ENCODE measurements at places on chromosomes 11 and 22.

DNA sequence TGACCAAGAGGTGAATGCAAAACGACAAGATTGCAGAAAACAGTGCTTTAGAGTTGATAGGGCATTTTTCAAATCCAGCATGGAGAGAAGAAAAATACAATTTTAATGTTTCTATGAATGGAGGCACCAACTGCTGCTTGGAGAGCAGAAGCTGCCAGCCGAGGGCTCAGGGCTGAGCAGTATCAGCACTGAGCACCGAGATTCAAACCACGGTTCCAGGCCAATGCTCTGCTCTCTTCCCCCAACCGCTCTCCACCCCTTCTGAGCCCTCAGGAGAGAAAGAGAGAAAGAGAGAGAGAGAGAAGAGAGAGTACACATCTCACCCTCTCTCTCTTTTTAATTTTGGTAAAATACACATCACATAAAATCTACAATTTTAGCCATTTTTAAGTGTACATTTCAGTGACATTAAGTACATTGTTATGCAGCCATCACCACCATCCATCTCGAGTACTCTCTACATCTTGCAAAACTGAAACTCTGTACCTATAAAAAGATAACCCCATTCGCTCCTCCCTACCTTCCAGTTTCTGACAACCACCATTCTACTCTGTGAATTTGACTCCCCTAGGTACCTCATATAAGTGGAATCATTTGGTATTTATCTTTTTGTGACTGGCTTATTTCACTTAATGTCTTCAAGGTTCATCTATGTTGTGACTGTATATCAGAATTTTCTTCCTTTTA is 333.3 kb downstream of the MIAT start:
- DNase-seq, result no peak

DNA sequence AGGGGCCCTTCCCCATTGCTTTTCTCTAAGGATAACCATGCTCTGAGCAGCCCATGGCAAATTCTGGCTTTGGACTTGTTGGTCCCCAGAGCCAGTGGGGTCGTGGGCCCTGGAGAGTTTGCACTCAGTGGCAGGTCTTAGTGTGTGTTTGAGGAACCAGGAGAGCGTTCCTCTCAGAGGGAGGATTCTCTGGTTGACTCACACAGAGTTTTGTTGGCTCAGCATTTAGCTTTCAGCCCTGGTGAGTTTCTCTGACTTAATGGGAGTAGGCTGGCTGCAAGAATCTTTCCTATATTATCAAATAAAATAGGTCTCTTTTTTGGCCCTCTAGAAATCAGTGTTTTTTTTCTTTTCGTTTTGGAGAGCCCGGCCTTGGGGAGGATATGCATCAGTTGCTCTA is 20.9 kb downstream of the ST14 start:
- no peak for DNase-seq

GRCh38 chr11:61588728-61589191 is 7.9 kb upstream of the SYT7 start:
- DNase-seq, result no peak

DNA sequence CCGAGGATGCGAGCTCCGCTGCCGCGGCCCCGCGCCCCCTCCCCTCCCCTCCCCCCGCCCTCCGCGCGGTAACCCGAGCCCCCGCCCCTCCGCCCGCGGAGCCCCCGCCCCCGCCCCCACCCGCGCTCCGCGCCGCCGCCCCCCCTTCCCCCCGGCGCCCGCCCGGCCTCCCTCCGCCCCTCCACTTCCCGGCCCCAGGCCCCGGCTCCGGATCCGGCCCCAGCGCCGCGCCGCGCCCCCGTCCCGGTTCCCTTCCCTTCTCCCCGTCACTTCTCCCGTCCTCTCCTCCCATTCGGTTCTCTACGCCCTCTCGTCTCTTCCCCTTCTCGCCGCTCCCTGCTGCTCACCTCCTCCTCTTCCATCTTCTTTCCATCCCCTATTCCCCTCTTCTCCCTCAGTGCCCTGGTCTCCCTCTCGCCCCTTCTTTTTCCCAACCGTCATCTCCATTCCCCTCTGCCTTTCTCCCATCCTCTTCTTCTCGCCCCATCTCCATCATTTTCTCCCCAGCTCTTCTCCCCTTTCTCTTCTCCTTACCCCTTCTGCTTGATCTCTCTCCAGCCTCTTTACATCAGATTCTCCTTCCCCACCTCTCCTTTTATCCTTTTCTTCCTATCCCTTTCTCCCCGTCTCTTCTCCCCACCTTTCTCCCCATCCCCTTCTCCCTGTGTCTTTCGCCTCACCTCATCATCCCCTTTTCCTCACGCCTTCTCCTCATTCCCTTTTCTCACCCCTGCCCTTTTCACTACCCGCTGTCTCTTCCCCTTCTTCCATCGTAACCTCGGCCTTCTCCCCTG is at the start of gene DCHS1:
TSS of gene DCHS1 (minus strand) at position 20 of the 794 bp plus-strand sequence. CDS start 14,196 bp downstream, outside the sequence.
- DNase-seq, result no peak

DNA sequence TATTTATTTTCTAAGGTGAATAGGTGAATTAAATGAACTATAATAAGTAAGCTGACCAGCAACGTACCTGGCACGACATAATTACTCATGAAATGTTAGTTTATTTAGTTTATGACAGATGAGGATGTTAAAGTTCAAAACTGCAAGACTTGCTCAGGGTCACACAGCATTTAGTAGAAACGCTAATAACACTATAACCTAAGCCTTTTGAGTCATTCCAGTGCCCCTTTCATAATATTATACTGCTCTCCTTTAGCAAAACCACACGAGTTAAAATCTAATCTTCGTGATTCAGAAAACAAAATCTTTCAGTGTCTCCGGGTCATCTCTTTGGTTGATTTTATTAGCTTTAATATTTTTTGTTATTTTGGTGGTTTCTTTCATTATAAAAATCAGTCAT is 39.6 kb downstream of the BTBD10 start:
- DNase-seq, result no peak

DNA sequence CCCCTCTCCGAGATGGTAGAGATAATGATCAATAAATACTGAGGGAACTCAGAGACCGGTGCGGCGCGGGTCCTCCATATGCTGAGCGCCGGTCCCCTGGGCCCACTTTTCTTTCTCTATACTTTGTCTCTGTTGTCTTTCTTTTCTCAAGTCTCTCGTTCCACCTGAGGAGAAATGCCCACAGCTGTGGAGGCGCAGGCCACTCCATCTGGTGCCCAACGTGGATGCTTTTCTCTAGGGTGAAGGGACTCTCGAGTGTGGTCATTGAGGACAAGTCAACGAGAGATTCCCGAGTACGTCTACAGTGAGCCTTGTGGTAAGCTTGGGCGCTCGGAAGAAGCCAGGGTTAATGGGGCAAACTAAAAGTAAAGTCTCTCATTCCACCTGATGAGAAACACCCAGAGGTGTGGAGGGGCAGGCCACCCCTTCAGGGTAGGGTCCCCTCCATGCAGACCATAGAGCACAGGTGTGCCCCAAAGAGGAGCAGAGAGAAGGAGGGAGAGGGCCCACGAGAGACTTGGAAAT is 43.2 kb downstream of the IGLL1 start:
- no peak for DNase-seq

DNA sequence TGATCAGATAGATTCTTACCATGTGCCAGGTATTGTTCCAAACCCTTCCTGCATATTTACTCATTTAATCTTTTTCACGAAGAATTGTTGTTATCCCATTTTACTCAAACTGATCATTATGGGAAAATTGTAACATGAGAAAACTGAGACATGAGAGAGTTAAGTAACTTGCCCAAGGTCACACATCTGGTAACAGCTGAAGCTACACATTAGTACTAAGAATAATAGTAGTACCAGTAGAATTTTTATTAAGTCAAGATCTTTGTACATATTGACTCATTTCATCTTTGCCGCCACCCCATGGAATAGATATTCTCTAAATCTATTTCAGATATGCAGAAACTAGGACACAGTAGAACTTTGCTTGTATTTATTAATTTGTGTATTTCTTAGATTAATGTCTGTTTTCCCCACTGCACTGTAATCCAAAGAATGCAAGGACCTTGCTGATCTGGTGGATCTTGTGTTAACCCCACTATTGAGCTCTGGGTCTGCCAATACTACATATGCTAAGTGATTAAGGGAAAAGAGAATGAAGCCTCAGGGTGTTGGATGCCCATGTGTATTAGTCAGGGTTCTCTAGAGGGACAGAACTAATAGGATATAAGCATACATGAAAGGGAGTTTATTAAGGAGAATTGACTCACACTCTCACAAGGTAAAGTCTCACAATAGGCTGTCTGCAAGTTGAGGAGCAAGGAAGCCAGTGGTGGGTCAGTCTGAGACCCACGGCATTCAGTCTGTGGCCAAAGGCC is 72.8 kb downstream of the PARVA start:
- no peak for DNase-seq

- DNase-seq, result no peak
These were observed 613.8 kb upstream of the TENM4 start for GRCh38 chr11:80054582-80055165.

GRCh38 chr11:131923309-131923708 is 552.9 kb downstream of the NTM start:
- DNase-seq, result no peak

- DNase-seq, result no peak
These were observed 70.4 kb downstream of the IGLL1 start for GRCh38 chr22:23509571-23510302.

DNA sequence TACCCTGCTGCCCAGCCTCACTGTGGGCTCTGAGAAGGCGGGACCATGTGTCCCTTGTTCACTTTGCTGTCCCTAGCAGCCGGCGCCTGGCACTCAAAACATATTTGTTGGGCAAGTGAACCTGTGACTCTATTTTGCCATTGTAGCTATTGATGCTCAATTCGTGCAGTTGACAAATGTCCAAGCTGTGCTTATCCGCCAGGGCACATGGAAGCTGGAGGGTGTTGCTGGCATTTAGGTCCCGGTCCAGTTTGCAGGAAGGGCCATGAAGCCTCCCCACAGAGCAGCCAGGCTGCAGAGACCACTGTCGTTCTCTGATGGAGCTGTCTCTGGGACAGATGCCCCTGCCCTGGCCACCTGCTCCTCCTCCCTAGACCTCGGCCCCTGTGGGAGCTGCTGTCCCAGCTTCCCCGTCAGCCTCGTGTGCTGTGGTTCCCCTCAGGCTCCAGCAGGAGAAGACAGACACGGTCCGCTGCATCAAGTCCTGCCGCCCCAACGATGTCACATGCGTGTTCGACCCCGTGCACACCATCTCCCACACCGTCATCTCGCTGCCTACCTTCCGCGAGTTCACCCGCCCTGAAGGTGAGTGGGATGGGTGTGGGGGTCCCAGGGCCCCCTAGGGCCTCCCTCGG is 71.5 kb downstream of the FBLN1 start:
- DNase-seq, result no peak

DNA sequence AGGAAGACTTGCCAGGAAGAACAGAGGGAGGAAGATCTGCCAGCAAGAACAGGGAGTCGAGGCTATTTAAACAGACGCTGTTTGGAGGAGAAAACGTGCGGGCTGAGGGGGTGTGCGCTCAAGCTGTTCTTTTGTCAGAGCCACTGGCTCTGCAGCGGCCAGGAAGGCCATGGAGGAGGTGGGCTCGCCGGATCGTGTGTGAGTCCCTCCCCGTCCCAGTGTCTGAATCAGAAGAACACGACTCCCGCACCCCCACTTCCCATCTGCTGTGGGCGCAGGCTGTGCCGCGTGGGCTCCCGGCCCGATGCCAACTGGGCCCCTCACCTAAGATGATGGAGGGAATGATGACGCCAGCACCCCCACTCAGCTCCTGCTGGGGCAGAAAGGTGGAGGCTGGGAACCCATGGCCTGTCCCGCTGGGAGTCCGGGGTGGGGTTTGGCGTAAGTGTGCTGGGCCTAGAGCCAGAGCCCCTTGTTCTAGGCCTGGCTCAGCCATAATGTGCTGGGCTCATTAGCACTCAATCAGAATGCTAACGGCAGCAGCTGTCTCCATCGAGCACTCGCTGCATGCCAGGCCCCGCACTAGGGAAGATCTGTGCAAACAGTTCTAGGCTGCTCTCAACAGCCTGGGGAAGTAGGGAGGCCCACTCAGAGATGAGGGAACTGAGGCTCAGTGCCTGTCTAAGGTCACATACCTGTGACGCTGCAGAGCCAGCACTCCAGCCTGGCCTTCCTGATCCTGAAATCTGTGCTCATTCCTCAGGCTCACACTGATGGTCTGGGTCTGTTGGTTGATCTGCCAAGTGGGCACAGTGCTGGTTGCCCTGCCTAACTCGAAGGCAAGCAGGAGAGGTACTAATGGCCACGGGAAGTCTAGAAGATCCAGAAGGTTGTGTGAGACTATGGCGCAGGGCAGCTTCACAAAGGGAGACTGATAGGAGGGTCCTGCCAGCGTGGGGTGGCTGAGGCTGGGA is 11.5 kb downstream of the NPTXR start:
- no peak for DNase-seq

GRCh38 chr11:13313005-13313819 is 35.6 kb downstream of the BMAL1 start:
- no peak for DNase-seq

DNA sequence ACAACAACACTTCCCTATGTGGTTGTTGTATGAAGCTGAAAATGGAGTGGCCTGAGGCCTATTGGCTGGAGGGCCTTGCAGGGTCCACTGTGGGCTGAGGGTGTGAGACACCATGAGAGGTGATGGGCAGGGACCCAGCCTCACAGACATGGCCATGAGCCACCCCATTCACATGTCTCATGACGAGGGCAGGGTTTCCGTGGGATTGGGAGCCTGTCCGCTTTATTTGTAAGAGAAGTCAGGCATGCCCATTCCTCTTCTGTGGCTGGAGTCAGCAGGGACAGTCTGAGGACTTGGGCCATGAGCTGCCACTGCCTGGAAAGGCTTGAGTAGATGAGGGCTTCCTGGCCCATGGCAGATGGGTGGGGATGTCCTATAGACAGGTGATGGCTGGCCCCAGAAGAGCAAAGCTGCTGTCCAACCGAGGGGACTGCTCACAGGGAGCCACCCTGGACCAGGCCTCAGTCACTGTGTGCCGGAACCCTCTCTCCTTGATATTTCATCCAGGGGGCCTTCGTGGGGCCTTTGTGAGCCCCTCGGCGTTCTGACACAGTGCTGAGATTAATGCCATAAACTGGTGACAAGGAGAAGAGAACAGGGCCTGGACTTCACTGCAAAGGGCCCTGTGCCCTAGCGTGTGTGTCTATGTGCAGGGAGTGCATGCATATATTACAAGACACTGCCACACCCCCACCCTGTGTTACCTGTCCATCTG is 971.9 kb downstream of the BRD1 start:
- DNase-seq, result no peak

GRCh38 chr22:37905534-37906363 is at the start of gene MICALL1:
TSS of gene MICALL1 (plus strand) at chr22:37906297. CDS start at chr22:37906423, 126 bp downstream.
- peak; percentile 59 for DNase-seq

GRCh38 chr11:78319453-78319955 is 98.1 kb downstream of the GAB2 start:
- DNase-seq, result no peak

Data from activated CD4-positive, alpha-beta T cell treated with anti-CD3 and anti-CD28 coated beads, Interleukin-2, amount 10 ng/mL, durations not matched to agents 7 days and 5 days (primary cell).